ENCODE measurements at places on chromosomes 4 and X.

- DNase-seq = no peak
These were observed 622.7 kb downstream of the PCDH18 start for GRCh38 chr4:136909626-136910025.

- no peak for DNase-seq
These were observed 1.1 kb upstream of the CHST7 start for GRCh38 chrX:46572340-46572936.

DNA sequence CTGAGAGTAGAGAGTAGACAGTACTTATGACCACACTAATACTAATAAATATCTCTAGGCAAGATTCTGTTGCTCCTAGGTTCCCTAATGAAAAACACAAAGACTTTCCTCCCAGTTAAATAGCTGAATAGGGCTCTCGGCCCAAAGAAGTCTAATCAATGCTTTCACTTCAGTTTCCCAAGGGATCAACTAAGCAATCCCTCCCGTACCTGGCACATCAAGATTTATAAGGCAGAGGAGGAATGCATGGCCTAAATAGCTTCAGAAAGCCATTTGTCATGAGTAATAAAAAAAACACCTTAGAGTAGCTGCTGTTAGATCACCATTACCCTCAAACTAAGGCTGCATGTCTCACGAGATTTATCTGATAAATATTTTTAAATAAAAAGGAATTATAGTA, 56.8 kb upstream of the EXOC1L start:
- DNase-seq = no peak

DNA sequence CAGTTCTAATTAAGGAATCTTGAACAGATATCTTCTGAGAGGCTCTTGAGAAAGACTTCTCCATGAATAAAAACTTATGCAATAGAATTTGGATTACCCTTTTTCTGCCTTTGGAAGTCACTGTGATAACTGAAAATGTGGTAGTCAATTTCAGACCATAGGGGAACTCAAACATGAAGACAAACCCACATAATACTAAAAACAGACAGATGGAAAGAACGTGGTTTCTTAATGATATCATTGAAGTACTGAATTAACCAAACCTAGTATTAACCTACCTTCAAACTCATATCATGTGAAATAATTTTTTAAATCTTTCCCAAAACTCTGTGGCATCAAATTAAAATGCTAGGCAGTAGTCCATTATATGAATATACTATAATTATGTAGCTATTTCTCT, 153.5 kb downstream of the CAMK2D start:
- no peak for DNase-seq

- no peak for DNase-seq
These were observed 219.8 kb downstream of the OR13H1 start for GRCh38 chrX:131763674-131764073.

- no peak for DNase-seq
These were observed 110.3 kb upstream of the KIT start for GRCh38 chr4:54547299-54548097.

DNA sequence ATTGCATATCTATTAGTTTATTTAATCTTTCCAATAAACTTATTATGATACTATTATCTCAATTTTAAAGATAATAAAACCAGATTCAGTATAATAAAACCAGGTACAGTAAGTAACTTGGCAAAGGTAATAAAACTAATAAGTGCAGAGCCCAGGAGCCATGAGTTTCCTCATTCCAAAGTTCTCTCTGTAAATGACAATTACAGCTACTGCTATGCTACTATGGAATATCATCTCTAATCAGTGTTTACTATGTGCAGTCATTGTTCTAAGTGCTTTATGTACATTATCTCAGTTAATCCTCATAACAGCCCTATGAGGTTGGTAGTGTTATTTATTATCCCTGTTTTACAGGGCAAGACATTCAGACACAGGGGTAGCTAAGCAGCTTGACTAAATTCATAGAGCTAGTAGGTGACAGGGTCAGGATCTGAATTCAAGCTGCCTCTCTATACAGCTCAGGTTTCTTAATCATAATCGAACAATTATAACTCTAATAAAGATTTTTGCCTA, 285.0 kb upstream of the PITX2 start:
- DNase-seq = no peak
